ENCODE measurements at places on chromosomes 3 and 15.

- DNase-seq, result peak; percentile 49
Observed at GRCh38 chr15:87623832-87624231, 632.7 kb downstream of the NTRK3 start.

GRCh38 chr3:197000211-197000610, 29.4 kb downstream of the MELTF start:
- DNase-seq, result peak; percentile 25

DNA sequence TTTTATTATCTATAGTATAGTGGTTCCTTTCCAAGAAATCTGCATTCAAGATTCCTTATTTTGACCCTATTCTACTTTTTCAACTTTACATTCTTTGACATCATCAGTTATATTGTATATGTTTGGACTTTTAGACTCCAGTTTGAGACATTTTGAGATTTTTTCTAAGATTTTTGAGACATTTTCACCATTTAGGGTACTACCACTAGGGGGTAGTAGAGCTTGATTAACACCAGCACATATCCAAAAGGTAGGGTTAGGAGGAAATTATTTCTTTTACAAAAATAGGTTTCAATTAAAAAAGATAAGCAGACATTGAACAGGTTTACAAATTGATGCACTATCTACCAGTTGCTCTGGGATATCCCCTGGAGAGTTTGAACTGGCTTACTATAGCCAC, 262.5 kb downstream of the SCAPER start:
- peak; percentile 11 for DNase-seq

GRCh38 chr15:42273900-42274701, 868 bp upstream of the TMEM87A start:
- peak; percentile 75 for DNase-seq

GRCh38 chr3:125121246-125122010, 65.6 kb upstream of the HEG1 start:
- peak; percentile 32 for DNase-seq

- DNase-seq, result no peak
Observed at GRCh38 chr3:149501524-149501923, 27.0 kb downstream of the TM4SF4 start.

GRCh38 chr3:24365168-24365567, 129.5 kb downstream of the THRB start:
- DNase-seq, result no peak

DNA sequence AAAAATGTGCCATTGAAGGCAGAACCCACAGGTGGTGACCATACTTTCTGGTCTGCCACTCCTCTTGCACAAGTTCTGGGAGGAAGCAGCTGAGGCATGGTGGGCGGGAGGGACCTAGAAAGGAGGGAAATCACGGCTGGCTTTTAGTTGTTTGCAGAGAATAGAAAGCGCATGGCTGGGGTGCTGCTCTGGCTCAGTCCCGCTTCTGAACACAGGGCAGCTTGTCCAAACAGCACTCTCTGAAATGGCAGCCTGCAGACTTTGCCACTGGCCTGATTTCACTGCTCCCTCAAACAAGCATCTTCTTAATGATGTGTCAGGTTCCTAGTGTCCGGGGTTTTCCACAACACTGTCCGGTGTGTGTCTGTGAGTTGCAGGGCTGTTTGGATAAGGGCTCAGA, 76.7 kb downstream of the AAGAB start:
- no peak for DNase-seq

DNA sequence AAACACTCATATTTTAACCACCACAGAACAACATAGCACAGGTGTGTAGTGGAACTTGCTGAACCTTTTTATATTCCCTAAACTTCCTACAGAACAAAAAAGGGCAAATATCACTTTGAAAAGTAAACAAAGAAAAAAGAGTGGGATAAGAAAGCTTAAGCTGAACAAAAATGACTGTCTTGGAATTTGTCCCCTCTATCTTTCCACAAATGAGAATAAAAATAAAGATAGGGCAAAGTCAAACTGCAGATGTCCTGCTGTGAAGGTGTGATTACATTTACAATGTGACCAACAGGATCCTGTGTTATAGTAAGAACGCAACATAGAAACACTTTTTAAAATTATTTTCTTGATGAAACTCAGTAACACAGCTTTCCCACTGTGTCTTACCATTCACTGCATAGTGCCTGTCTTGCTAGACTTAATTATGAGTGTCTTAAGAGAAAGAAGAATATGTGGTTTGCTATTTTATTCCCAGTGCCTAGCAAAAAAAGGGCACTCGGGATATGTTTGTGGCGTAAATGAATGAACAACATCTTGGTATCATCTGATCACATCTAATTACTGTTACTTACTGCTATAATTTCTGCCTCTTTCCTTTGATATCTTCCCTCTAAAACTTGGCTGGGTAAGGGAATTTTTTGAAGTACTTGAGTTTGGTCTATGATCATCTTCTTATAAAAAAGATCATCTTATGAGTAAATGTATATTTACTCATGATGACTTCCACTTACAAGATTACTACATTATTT, 67.5 kb downstream of the DENND4A start:
- DNase-seq, result no peak

DNA sequence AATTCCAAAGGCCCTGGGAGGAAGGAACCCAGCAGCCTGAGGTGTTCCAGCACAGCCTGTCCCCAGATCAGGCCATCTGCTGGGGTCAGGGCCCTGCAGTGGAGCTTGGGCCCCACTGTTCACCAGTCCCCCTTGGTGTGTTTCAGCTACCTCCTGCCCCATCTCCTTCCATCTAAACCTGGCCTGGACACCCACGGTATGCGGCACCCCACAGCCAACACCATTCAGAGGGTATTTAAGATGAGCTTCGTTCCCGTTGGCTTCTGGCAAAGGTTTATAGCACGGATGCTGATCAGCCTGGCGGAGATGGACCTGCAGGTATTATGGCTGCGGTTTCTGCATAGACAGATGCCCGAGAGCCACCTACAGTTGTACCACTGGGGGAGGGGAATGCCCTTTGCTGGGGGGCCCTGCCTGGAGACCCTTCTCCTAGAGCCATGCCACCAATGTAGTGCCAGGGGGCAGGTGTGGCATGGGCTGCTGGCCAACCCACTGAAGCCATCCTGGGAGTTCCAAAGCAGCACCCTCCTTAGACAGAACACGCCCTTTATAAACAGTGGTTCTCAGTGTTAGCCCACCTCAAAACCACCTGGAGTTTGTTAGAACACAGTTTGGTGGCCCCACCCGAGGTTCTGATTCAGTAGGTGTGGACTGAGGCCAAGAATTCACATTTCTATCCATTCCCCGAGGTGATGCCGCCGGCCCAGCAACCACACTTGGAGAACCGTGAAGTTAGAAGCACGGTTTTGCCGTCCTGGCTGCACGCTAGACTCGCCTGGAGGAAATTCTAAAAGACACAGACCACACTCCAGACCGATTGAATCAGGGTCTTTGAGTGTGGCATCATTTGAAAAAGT, 126.9 kb downstream of the LRRK1 start:
- DNase-seq, result no peak

GRCh38 chr15:62758952-62759349, 283.6 kb upstream of the TPM1 start:
- no peak for DNase-seq

DNA sequence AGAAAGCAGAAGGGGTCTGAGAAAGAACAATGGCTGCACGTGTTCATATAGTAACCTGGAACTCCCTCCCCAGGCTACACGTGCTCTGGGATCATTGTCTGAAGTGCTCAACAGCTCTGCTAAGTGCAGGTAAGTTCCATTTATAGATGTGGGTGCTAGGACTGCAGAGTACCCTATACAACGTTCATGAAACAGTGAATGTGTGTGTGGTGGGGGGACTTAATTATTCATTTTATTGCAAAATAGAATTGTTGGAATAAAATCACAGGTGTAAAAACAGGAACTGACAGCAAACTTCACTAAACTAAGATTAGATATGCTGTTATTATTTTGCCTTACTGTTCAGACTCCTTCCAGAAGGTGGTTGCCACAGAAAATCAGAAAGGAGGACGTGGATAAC, 68.5 kb downstream of the CCR4 start:
- no peak for DNase-seq

DNA sequence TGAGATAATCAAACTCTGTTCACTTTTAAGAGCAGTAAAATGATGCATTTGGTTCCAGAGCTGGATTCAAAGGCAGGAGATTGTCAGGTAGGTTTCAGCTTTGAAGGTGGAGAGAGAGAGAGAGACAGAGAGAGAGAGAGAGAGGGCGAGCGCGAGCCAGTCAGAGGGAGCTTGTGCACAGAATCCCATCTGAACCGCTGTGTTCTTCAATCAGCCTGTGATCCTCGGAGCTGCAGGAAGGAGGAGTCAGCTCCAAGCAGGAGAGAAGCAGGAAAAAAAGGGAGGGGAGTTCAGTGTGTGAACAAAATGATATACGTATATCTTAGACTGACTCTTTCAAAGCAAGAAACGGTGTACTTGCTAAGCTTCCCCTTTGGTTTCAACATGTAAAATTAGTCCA, at the start of gene GPR149:
GPR149 (minus strand) TSS at position 177 of the 400 bp plus-strand sequence. CDS start 575 bp downstream, outside the sequence.
- no peak for DNase-seq

DNA sequence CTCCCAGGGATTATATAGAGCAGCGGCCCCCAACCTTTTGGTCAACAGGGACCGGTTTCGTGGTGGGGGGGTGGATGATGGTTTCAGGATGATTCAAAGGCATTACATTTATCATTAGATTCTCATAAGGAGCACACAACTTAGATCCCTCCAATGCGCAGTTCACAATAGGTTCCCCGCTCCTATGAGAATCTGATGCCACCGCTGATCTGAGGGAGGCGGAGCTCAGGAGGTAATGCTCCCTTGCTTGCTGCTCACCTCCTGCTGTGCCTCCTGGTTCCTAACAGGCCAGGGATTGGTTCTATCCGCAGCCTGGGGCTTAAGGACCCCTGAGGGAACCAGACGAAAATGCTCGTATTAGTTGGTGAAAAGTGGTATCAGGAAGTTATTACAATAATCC, 1.3 kb upstream of the HACD2 start:
- peak; percentile 39 for DNase-seq

DNA sequence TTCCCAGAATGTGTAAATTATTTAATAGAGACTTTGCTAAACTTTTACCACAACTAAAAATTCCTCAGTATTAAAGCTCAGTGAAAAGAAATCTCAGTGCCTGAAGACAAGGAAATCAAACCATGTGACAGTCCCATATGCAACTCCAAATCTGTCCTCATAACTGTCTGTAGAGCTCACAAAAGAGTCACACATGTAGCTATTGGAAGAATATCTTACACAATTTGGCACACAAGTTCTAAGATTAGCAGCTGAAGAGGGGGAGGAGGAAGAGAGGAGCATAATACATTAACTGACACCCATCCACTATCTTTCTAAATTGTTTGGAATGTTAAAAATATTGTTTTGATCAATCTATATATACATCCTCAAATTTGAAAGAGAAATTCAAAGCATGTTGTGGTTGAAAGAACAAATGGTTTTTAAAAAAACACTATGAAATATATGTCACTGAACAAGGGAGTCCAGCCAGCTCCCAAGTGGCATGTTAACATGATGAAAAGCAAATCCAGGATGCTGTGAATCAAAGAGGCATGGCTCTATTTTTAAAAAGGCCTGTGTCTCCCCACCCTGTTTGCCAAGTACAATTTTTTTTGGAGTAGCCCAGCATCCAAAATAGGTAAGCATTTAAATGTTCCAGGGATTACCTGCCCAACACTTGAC, 126.3 kb upstream of the NANOGP8 start:
- DNase-seq, result no peak

DNA sequence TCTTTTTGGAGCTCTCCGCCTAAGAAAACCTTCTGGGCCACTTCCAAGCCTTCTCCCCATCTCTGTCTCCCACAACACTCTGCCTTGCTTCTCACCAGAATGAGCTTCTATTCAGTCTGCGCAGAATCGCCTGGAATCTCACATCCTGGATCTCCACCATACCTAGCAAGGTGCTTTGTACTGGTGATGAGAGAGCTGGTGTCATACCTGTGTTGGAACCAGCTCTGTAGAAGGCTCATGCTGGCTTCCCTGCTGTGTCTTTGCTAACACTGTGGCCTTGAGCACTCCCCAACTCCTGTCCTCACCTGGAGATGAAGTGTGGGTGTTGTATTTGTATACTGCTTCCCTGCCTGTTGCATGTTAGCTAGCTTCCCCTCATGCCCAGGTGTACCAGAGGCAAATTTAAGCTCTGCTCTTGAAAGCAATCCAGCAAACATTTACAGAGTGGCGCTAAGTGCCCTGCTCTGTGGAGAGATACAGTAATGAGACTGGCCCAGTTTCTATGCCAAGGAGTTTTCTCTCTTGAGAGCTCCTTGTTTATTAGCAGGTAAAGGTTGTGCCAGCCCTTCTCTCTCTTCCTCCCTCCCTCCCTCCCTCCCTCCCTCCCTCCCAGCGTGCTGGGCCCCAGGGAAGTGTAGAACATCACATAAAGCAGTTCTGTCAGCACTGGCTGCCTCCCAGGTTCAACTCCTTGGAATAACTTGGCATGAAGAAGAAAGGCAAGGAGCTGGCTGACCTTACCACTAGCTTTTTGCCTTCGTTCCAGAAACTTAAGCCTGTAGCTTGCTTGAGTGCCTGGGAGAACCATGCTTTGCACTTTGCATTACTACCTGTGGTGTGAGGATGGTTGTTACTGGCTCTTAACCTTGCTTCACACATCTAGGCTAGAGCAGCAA, 54.9 kb downstream of the TRIM71 start:
- no peak for DNase-seq

- DNase-seq, result no peak
Observed at GRCh38 chr15:60672400-60672799, 193.5 kb upstream of the ICE2 start.

DNA sequence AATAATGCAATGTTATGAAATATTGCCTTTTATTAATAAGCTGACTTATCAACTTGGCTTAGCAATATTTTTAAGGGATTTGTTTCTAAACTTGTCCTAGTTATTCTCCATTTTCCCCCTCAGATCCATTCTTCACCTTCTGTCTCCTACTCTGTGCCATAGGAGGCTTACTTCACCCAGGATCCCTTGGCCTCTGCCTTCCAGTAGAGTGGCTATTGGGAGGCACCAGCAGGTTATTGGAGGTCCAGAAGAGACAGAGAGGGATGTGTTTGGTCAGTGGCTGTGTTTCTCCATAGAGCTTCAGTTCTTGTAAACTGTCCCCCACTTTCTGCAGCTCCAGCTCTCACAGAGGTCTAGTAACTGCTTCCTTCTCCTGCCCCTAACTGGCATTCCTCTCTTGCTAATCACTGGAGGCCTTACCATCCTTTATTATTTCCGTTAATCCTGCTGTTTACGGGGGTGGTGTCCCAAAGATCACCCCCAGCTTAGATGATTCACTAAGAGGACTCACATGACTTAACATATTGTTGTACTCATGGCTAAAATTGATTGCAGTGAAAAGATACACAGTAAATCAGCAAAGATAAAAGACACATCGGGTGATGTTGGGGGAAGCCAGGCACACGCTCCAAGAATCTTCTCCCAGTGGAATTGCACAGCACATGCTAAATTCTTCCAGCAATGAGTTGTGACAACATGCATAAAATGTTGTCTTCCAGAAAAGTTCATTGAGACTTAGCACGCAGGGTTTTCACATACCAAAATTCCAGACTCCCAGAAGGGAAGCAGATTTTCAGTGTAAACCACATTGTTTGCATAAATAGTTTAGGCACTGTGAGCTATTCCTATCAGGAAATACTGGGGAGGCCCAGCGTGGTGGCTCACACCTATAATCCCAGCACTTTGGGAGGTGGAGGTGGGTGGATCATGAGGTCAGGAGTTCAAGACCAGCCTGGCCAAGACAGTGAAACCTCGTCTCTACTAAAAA, 67.5 kb downstream of the RPL22L1 start:
- DNase-seq, result no peak

GRCh38 chr3:98759629-98760028, 3.5 kb upstream of the ST3GAL6 start:
- no peak for DNase-seq

GRCh38 chr3:8540456-8540855, 38.8 kb downstream of the LMCD1 start:
- no peak for DNase-seq
